ENCODE measurements at places on chromosomes 3 and 15. TPM values are rescaled to one million over a fixed set of nuclear protein-coding genes. Genes with fewer than 3 reads are reported as not detected.

DNA sequence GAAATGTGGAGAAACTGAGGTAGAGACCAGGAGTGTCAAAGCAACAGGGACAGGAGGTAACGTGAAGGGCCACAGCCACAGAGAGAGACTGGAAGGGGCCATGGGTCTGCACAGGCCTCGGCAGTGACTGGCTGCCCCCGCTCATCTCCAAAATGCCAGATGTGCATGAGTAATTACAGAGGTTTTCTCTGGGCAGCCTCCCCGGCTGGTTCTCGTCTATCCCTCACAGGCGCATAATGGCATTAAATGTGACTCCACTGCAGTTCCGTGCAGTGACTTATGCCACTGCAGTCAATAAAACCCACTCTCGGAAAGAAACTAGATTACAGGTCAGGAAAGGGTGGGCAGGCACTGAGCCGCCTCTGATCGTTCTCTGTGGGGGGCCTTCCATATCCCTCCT is 74.7 kb downstream of the WDR76 start:
- no peak for DNase-seq

DNA sequence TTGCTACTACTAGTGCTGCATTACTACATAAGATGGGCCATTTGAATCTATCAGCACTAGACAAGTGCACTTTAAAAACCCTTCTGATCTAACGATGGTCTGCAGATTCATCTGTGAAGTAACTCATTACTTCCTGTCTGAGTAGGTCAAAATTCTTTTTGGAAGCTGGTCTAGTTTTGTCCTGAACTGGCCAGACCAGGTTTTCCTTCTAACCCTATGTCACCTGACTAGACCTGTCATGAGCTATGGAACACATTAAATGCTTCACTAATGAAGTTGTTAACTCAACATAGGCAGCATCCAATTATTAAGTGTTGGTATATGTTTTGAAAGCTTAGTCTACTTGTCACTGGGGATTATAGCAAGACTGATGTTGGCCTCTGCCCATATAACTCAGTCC is 10.1 kb upstream of the RBM5 start:
- DNase-seq: no peak

DNA sequence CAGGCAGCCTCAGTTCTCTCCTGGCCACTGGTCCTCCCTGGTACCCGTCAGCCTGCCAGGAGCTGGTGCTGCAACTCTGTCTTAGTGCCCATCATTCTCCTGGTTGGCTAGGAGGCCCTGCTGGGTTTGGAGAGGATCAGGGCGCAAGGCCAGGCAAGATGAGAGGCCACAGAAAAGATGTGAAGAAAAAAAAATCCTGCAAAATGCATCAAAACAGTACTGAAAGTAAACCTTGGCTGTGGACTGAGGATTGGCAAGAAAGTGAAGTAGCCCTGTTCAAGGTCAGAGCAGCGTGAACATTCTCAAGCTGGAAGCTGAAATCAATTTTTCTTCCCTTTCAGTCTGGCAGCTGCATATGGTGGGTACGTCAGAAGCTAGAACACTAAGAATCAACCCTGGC is 74.2 kb downstream of the GTF2E1 start:
- no peak for DNase-seq

GRCh38 chr3:13717222-13717895 is 162.5 kb downstream of the WNT7A start:
- DNase-seq: no peak

The SNX22 gene
- polyA plus RNA-seq: 0.07 TPM

The NR1D2 gene
- 37.7 TPM for polyA plus RNA-seq

- no peak for DNase-seq
Measured at GRCh38 chr15:89095556-89095955, 7.3 kb downstream of the ABHD2 start.

- peak; percentile 95 for DNase-seq
Measured at GRCh38 chr15:97968380-97968779, 7.9 kb downstream of the ARRDC4 start.

The GATM gene
- 0.17 TPM for polyA plus RNA-seq

The HDAC11 gene
- 16.0 TPM for polyA plus RNA-seq

DNA sequence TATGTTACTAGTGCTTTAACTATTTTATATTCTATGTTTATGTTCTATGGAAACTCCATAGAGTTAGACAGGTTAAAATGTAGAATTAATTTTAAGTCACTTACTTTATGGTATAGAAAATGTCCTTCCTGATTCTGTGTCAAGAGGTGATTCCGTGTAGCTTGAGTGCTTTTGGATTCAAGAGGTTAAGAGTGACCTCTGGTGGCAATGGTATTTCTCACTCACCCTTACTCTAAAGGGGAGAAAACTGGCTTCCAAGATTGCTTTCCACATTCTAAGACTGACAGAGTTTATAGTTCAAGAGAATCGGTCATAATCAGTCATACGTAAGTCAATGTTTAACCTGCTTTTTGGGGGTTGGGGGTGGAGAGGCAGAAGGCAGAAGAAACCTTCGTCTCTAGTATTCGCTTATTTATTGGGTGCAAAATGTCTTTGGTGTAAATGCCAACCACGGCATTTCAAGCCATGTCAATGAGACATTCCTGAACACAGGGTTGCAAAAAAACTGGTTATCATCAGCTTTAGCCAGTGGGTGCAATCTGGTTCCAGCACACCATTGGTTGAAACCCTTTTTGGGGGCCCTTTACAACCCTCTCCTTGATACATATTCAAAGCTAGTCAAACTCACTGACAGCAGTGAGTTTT is 92.0 kb upstream of the VGLL3 start:
- no peak for DNase-seq

DNA sequence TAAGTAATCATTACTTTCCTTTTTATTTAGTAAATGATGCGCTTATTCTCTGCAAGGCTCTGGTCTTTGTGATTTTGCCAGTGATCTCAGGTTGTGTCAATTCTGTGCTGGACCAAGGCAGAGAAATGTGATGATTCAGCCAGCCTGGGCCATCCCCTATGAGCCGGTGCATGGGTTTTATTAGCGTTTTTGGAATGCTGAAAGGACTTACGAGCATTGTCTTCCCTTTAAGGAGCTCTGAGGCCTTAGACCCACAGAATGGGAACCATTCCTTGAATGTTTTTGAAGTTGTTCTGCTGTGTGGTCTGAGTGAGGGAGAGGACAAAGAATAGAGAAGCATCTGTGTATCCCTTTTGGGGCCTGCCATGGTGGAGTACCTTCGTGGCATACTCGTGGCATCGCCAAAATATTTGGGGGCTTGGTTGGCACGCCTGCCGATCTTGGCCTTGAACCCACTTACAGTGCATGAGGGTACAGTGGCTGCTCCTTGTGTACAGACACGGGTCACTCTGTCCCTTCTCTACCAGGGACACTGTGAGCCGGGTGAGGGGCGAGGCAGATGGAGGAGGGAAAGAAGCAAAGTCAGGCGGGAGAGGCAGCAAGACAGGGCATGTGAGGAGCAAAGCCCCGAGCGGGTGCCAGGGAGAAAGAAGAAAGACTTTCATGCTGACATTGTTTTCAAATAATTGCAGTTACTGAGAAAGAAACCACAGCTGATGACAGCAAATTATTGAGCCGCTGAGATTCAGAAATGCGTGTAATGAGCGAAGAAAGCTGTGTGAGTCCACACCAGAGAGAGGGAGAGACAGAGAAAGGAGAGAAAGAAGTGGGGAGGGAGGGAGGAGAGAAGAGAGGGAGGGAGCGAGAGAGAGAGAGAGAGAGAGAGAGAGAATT is 269.4 kb upstream of the RGMA start:
- DNase-seq: no peak

The C3orf85 gene
- polyA plus RNA-seq: not detected

The SLC27A2 gene
- 0.34 TPM for polyA plus RNA-seq

All from BJ (cell line).